ENCODE measurements at places on chromosomes 2 and 18. TPM values are rescaled to one million over a fixed set of nuclear protein-coding genes. Genes with fewer than 3 reads are reported as not detected.

- no peak for DNase-seq
These were observed 24.6 kb upstream of the CASP10 start for GRCh38 chr2:201158111-201158929.

GRCh38 chr2:31207790-31208189 is 9.5 kb downstream of the CAPN14 start:
- DNase-seq: no peak

DNA sequence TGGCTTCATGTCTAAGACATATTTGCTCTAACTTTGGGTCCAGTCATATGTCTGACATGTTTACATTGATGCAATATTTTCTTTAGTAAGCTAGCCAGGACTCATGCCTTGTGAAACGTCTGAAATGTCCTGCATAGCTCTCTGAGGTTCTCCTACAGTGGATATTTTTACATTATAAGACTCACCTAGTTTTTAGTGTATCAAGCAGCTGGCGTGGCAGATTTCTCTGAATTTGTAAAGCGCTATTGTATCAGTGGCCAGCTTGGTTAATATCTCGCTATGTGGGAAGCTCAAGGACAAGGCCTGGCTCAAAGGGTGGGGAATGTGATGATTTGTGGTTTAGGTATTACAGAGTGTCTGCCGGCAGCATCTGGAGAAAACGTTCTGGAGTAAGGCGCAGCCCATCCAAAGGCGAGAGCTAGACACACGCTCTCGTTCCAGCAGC is 164.3 kb downstream of the LTBP1 start:
- no peak for DNase-seq

Gene DYNAP
- not detected for total RNA-seq

- DNase-seq: peak; percentile 32
These were observed 20.2 kb downstream of the PSTPIP2 start for GRCh38 chr18:46051731-46052461.
